Sigmoid colon (tissue), 7 donors: ENCODE measurements at places on chromosomes 12 and 14. TPM values are rescaled to one million over a fixed set of nuclear protein-coding genes. Genes with fewer than 3 reads are reported as not detected.

The SOX5 gene
- total RNA-seq, result 9.4 TPM

The ALG10B gene
- 3.1 TPM for total RNA-seq

The CDK17 gene
- 99.2 TPM for total RNA-seq

The SLC38A4 gene
- 0.68 TPM for total RNA-seq

GRCh38 chr12:110556705-110557104, 26.4 kb downstream of the PPTC7 start:
- H3K4me3 ChIP-seq, result no peak overlapping the region
- DNase-seq, result no peak
- no peaks in the 10 kb centered on the region for H3K27me3 ChIP-seq
- no peaks in the 10 kb centered on the region for H3K36me3 ChIP-seq
- peak overlapping the region; percentile 58 for H3K27ac ChIP-seq

GRCh38 chr12:97474161-97474560, 11.6 kb downstream of the RMST start:
- H3K36me3 ChIP-seq, result no peaks in the 10 kb centered on the region
- no peak overlapping the region for H3K27ac ChIP-seq
- no peaks in the 10 kb centered on the region for H3K27me3 ChIP-seq
- no peaks in the 10 kb centered on the region for H3K4me1 ChIP-seq
- H3K4me3 ChIP-seq, result no peak overlapping the region
- DNase-seq, result no peak

GRCh38 chr12:19421503-19422282, 17.6 kb upstream of the AEBP2 start:
- no peaks in the 10 kb centered on the region for H3K27me3 ChIP-seq
- no peaks in the 10 kb centered on the region for H3K36me3 ChIP-seq
- no peak for DNase-seq
- H3K4me1 ChIP-seq, result no peaks in the 10 kb centered on the region
- no peak overlapping the region for H3K27ac ChIP-seq

- no peaks in the 10 kb centered on the region for H3K27me3 ChIP-seq
- H3K4me3 ChIP-seq, result no peak overlapping the region
- no peak for DNase-seq
Measured at GRCh38 chr12:127594351-127594970, 672.5 kb upstream of the TMEM132C start.

- H3K36me3 ChIP-seq, result no peaks in the 10 kb centered on the region
- no peak for DNase-seq
- H3K27ac ChIP-seq, result no peak overlapping the region
- no peak overlapping the region for H3K4me3 ChIP-seq
- no peaks in the 10 kb centered on the region for H3K27me3 ChIP-seq
- H3K4me1 ChIP-seq, result no peaks in the 10 kb centered on the region
Measured at GRCh38 chr14:54338696-54339317, 58.0 kb upstream of the CDKN3 start.

DNA sequence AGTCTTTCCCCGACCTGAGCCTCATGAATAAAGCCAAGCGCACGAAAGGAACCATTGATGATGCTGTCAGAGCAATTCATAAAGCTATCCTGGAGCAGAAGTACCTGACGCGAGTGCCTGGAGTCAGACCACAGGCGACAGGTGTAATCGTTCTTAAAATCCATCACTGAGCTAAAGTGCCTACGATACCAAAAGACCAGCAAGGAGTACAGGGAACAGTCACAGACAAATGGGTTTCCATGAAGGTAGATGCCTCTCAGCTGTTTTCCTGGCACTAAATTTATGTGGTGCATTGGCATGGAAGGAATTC, 1.4 kb upstream of the PCED1B start:
- H3K4me1 ChIP-seq, result peaks cover 41% of the 10 kb centered on the region
- no peak for DNase-seq
- peak overlapping the region; percentile 91 for H3K4me3 ChIP-seq
- no peaks in the 10 kb centered on the region for H3K36me3 ChIP-seq
- no peak overlapping the region for H3K27ac ChIP-seq
- H3K27me3 ChIP-seq, result no peaks in the 10 kb centered on the region

DNA sequence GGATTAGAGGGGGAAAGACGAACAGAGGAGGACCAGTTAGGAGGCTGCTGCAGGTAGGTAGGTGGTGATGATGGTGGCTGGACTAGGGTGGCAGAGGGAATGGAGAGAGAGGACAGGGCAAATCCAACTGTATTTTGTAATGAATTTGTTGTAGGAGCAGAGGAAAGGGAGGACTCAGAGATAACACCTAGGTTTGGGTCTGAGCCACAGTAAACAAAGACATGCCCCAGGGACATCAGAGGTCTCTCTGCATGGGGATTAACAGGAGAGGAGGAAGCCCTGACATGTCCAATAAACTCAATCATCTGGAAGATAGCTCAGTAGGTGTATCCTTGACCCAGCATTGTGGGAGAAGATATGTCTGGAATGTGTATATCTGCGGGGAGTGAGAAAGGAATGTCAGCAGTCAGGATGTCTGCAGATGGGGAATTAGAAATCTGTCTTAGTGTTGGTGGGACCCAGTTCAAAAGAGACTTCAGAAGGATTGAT, 4.7 kb upstream of the SLC48A1 start:
- H3K27me3 ChIP-seq, result no peaks in the 10 kb centered on the region
- no peak for DNase-seq
- H3K36me3 ChIP-seq, result no peaks in the 10 kb centered on the region
- no peak overlapping the region for H3K4me3 ChIP-seq
- H3K4me1 ChIP-seq, result peaks cover 41% of the 10 kb centered on the region

DNA sequence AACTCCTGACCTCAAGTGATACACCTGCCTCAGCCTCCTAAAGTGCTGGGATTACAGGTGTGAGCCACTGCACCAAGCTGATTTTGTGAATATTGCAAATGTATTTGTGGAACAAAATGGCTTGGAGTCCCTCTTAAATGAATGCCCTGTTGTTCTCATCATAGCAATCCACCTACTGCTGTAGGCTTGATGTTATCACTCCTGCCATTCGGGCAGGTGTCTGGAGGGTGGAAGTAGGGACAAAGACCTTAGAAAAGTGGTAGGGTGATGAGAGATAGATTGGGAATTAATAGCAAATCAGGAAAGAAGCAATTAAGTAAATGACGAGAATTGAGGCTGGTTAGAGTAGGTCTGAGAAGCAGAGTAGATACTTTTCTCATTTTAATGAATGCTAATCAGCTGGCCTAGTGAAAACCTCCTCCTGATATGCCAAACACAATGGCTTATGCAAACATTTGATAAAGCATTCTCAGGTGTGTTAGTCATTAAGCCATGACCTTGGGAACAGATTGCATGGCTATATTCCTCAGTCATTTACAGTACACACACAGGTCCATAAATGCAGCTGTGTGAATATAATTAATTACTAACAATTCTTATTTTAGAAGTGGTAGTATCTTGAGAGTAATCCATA, 60.5 kb upstream of the USP44 start:
- H3K4me3 ChIP-seq, result no peak overlapping the region
- no peaks in the 10 kb centered on the region for H3K4me1 ChIP-seq
- no peaks in the 10 kb centered on the region for H3K27me3 ChIP-seq
- H3K27ac ChIP-seq, result no peak overlapping the region

- H3K4me3 ChIP-seq, result no peak overlapping the region
- DNase-seq, result no peak
- H3K36me3 ChIP-seq, result no peaks in the 10 kb centered on the region
- no peak overlapping the region for H3K27ac ChIP-seq
- no peaks in the 10 kb centered on the region for H3K4me1 ChIP-seq
- H3K27me3 ChIP-seq, result no peaks in the 10 kb centered on the region
Measured at GRCh38 chr14:90341784-90342183, 10.0 kb upstream of the NRDE2 start.

DNA sequence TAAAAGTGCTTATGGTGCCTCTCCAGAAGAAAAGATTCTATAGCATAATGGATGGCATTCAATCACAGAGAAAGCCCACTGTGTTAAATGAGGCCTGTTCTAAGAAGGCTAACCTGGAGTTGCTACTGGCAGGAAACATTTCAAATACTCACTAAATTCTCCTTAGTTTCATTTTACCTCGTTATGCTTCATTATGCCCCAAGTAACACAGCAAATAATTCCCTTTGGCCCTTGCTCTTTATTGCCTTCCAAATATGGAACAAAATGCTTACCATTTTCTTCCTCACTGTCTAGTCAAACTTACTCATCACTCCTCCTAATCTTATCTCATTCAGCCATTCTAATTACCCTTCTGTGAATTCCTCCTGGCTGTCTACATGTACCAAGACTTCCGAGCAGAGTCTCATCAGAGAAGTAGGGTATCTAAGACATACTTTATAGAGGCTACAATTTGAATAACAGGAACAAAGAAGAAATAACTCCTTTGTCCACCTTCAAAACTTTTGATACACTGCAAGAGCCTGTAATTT, 292.1 kb upstream of the CLEC14A start:
- H3K27ac ChIP-seq, result no peak overlapping the region
- no peak overlapping the region for H3K4me3 ChIP-seq
- no peaks in the 10 kb centered on the region for H3K27me3 ChIP-seq

- H3K27ac ChIP-seq, result peak overlapping the region; percentile 72
- H3K27me3 ChIP-seq, result no peaks in the 10 kb centered on the region
- H3K36me3 ChIP-seq, result no peaks in the 10 kb centered on the region
- H3K4me1 ChIP-seq, result peaks cover 13% of the 10 kb centered on the region
Measured at GRCh38 chr14:77640756-77641533, 24.5 kb upstream of the SPTLC2 start.

- H3K36me3 ChIP-seq, result no peaks in the 10 kb centered on the region
- no peak overlapping the region for H3K27ac ChIP-seq
- DNase-seq, result no peak
- H3K4me1 ChIP-seq, result peaks cover 14% of the 10 kb centered on the region
- H3K27me3 ChIP-seq, result no peaks in the 10 kb centered on the region
Measured at GRCh38 chr12:93297536-93297935, 80.2 kb upstream of the NUDT4 start.

DNA sequence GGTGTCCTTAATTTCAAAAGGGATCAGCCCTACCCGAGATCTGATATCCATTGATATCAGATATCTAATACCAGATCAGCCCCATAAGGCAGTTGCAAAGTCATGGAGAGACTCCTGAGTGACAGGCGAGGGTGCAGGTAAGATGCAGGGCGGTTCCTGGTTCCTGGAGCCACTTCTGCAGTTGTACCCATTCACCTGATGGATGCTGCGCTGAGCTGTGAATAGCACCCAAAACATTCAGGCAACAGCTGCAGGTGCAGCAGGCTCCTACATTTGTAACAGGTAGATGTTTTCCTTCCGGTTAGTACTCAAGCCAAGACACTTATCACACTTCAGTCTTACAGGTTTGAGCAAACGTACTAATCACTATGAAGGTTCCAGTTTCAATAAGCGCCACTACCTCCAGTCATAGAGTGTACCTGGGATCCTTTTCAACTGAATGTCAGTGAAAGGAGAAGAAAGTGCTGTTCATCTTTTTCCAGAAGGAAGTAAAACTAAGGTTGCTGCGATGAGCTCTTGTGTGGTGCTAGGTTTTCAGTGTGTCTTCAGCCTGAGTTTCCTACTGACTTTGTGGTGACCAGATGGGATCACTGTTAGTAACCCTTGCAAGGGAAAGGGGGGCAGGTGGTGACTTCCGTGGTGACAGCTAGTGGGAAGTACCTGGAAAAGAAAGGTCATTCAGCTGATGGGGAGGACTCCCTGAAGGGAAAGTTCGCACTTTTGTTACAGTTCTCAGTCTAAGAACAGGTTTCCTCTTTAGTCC, 1.9 kb downstream of the ATP6V0A2 start:
- no peak overlapping the region for H3K27ac ChIP-seq
- H3K4me3 ChIP-seq, result no peak overlapping the region
- no peaks in the 10 kb centered on the region for H3K27me3 ChIP-seq
- no peaks in the 10 kb centered on the region for H3K4me1 ChIP-seq
- DNase-seq, result no peak

DNA sequence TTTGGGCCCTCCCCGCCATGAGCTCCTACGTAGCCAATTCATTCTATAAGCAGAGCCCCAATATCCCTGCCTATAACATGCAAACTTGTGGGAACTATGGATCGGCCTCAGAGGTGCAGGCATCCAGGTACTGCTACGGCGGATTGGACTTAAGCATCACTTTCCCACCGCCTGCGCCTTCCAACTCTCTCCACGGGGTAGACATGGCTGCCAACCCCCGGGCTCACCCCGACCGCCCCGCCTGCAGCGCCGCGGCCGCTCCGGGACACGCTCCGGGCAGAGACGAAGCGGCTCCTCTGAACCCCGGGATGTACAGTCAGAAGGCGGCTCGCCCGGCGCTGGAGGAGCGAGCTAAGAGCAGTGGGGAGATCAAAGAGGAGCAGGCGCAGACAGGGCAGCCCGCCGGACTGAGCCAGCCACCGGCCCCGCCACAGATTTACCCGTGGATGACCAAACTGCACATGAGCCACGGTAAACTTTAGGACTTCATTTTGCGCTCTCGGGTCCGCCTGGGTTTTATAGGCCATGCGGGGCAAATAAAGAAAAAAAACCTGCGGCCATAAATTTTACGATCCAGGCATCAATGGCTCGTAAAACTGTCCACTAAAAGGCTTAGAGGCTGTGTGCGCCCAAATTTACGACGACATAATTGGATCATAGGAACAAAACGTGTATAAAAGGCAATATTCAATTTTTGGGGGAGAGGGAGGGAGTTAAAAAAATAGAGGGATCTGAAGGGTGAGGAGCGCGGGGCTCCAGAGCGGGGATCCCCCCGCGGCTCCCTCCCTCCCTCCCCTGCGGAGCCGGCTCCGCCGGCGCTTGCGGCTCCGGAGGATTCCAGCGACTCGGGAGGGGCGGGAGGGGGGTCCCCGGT, 493 bp downstream of the HOXC5 start:
- no peaks in the 10 kb centered on the region for H3K36me3 ChIP-seq
- H3K27ac ChIP-seq, result no peak overlapping the region
- peaks cover 96% of the 10 kb centered on the region for H3K27me3 ChIP-seq
- peaks cover 29% of the 10 kb centered on the region for H3K4me1 ChIP-seq

- H3K27me3 ChIP-seq, result no peaks in the 10 kb centered on the region
- no peaks in the 10 kb centered on the region for H3K36me3 ChIP-seq
- no peak overlapping the region for H3K4me3 ChIP-seq
Measured at GRCh38 chr12:119247007-119247719, 68.4 kb downstream of the HSPB8 start.

GRCh38 chr12:1212526-1212925, 221.5 kb downstream of the ERC1 start:
- H3K27ac ChIP-seq, result no peak overlapping the region
- peaks cover 11% of the 10 kb centered on the region for H3K4me1 ChIP-seq
- H3K27me3 ChIP-seq, result no peaks in the 10 kb centered on the region
- H3K4me3 ChIP-seq, result no peak overlapping the region
- no peaks in the 10 kb centered on the region for H3K36me3 ChIP-seq

DNA sequence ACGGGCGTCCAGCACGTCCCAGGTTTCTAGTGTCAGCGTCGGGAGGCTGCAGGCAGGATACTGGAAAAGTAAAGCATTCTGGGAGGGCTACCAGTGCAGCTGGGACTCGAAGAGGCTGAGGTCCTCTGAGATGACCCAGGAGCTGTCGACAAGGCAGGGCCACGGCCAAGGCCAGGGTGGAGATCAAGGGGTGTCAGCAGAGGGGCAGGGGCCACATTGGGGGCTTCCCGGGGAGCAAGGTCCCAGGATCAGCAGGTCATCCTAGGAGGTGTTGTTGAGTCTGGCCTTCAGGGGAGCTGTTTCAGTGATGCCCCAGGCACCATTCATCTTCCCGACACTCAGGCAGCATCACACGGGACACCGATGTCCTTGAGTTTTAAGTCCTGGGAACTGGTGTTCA, 377.8 kb upstream of the SFSWAP start:
- H3K36me3 ChIP-seq, result no peaks in the 10 kb centered on the region
- no peaks in the 10 kb centered on the region for H3K4me1 ChIP-seq
- H3K27me3 ChIP-seq, result no peaks in the 10 kb centered on the region
